ENCODE measurements at places on chromosomes 1 and 21.
A peak's percentile ranks its signal among the peaks of the same experiment; 100 is the strongest.

DNA sequence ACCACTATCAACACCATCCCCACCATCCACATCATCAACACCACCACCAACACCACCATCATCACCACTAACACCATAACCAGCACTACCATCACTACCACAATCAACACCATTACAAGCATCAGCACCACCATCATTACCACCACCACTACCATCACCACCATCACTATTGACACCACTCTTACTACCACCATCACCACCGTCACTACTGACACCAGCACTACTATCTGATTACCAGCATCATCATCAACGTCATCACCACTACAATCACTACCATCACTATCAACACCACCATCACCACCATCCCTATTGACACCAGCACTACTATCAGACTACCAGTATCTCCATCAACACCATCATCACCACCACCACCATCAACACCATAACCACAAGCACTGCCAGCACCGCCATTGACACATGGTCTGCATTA is 106.1 kb upstream of the RUNX3 start:
- DNase-seq: no peak

- DNase-seq: no peak
These were observed 23.4 kb downstream of the COA7 start for GRCh38 chr1:52674497-52675384.

GRCh38 chr1:11648732-11649158 is 5.5 kb downstream of the FBXO2 start:
- no peak for DNase-seq

- DNase-seq: peak; percentile 46
These were observed 884 bp downstream of the PHACTR4 start for GRCh38 chr1:28370239-28371009.

DNA sequence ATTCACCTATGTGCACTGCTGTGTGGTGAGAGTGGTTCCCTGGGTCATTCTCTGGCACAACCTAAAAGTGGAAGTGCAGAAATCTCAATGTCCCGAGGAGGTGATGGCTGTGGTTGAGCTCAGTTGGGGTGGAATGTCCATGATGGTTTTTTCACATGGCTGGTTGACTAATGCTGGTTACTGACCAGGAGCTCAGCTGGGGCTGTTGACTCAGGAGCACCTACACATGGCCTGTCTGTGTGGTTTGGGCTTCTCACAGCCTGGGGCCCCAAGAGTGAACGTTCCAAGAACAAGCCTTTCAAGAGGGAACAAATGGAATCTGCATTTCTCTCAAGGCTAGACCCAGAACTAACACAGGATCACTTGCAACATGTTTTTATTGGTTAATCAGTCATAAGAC is 6.4 kb upstream of the KANK4 start:
- no peak for DNase-seq

- no peak for DNase-seq
These were observed at the start of gene DLGAP3 for GRCh38 chr1:34929497-34929852. TSS of gene DLGAP3 (minus strand) at chr1:34929650. CDS start at chr1:34905383, 24,267 bp downstream.

GRCh38 chr1:37670133-37670532 is 22.2 kb upstream of the CDCA8 start:
- DNase-seq: no peak

DNA sequence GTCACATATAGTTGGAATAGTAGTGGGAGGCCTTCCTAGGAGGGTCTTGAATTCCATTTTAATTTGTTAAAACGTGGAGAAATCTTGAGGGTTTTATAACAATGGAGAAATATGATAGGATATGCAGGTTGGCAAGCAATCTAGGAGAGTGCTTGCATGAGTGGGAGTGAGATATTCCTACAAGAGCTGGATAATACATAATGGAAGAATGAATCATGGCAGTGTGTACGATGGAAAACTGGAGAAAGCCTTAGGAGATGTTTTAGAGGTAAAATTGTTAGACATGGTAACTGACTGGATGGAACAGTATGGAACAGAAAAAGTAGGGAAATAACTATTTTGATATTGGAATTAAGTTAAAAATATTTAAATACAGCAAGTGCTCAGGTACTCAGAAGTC is 352.4 kb downstream of the PTBP2 start:
- peak; percentile 66 for DNase-seq

- DNase-seq: no peak
These were observed 64.8 kb downstream of the UBE2T start for GRCh38 chr1:202276920-202277319.

GRCh38 chr1:145849356-145850160 is 4.1 kb downstream of the NUDT17 start:
- DNase-seq: peak; percentile 81

DNA sequence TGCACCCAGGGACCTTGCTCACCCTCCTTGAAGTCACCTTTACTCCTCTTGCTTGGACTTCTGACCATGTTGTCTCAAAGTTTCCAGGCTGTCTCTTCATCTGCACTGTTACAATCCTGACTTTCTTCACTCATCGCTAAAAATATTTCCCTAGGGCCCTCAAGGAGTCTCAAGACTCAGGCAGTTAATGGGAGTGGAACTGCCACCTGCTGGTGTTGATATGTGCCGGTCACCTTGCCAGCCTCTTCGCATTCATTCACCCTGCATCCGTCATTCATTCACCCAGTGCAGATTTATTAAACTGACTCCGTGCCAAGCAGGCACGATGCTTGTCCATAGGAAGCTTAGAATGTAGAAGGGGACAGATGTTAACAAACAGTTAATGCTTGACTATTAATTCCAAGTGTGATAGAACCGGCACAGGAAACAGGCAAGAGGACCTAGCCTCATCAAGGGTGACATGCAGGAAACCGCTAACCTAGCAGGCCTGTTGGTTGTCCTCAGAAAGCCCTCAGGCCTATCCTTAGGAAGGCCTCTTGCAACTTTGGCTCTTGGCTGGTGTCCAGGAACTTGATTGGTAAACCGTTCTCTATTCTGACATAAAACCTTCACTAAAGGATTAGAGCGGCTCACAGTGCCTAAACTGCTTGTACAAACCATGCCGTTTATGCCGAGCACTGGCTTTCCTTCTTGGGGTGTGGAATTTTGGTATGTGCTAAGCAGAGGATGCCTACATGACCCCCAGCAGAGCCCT is 342.2 kb downstream of the CAMTA1 start:
- no peak for DNase-seq

GRCh38 chr1:103122983-103123720 is 14.8 kb upstream of the COL11A1 start:
- no peak for DNase-seq
